ENCODE measurements at places on chromosomes 16 and 17. TPM values are rescaled to one million over a fixed set of nuclear protein-coding genes. Genes with fewer than 3 reads are reported as not detected.

STH gene
- not detected for total RNA-seq

IRX5 gene
- 1.9 TPM for total RNA-seq

FBXW10B gene
- total RNA-seq = 3.9 TPM

IL21R gene
- not detected for total RNA-seq

OR2C1 gene
- not detected for total RNA-seq

KRT40 gene
- not detected for total RNA-seq

C16orf46 gene
- 0.73 TPM for total RNA-seq
